GM18507 (cell line): ENCODE measurements at places on chromosomes 7 and 10.

DNA sequence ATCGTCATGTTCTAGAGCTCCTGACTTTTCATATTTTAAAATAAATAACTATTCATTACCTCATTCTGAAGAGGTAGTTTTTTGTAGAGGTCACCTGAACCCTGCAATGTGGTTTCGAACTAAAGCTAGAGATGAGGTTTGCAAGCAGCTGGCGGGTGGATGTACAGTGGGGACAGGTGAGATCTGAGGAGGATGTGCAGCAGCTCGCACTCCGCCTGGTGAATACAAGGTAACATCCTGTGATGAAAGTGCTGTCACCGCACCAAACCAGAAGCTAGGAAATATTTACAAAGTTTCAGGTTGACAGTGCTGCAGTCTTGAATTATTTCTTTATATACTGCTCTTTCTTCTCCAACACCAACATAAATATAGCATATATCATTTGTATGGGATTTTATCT is 26.5 kb downstream of the NDUFB2 start:
- DNase-seq, result no peak

DNA sequence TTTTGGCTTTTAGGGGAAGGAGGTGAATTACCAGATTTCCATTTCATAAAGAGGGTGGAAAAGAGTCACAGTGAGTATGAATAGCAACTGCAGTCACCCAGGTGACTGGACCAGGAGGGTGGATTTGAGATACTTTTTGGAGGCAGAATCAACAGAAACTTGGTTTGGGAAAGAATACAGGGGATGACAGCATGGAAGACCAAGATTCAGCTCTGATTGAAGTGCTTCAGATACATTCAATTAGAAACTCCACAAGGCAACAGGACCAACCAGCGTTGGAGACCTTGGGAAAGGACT is 83.0 kb downstream of the SGMS1 start:
- DNase-seq, result no peak

- DNase-seq, result no peak
Measured at GRCh38 chr10:30434273-30435072, 489 bp downstream of the MAP3K8 start.

- no peak for DNase-seq
Measured at GRCh38 chr10:88389456-88389855, 193.7 kb downstream of the RNLS start.

GRCh38 chr7:36291387-36292316 is 98.0 kb upstream of the ANLN start:
- peak; percentile 57 for DNase-seq

DNA sequence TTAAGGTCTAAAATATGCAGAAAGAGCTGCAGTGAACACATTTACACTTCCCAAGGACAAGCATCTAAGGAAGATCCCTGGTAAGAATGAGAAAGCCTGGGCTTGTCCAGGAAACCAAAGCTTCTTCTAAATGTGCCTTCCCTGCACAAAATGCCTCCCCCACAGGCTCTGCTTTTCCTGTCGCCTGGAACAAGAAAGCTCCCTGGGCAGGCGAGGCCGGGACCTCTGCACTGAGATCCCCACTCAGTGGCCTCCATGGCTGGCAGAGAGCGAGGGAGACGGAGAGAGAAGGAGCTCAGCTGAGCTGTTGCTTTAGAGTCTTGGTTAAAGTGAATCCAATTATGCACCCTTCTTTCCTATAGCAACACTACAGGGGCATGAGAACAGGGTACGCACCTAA is 75.6 kb downstream of the AMZ1 start:
- no peak for DNase-seq

DNA sequence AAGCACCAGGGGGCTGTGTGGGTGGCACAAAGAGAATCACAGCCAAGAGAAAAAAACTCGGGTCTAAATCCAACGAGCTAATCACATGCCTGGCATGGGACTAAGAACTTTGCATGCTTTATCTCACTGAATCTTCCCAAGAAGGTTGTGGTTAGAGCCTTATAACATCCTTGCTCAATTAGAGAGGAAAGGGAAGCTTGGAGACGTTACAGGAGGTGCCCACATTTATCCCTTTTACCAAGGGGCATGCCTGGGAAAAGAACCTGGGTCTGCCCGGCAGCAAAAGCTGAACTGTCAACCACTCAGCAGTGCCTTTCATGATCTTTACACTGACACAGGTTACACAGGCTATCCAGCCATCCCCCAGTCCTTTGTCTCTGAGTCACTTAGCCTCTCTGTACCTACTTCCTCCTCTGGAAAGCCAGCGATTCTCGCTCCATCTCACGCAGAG is 190.1 kb downstream of the PRPF18 start:
- no peak for DNase-seq

GRCh38 chr7:135406918-135407317 is 103.0 kb downstream of the CNOT4 start:
- DNase-seq, result no peak

GRCh38 chr10:22339761-22340328 is 5.5 kb upstream of the SPAG6 start:
- no peak for DNase-seq

- no peak for DNase-seq
Measured at GRCh38 chr10:24695452-24695851, 28.2 kb downstream of the ARHGAP21 start.

DNA sequence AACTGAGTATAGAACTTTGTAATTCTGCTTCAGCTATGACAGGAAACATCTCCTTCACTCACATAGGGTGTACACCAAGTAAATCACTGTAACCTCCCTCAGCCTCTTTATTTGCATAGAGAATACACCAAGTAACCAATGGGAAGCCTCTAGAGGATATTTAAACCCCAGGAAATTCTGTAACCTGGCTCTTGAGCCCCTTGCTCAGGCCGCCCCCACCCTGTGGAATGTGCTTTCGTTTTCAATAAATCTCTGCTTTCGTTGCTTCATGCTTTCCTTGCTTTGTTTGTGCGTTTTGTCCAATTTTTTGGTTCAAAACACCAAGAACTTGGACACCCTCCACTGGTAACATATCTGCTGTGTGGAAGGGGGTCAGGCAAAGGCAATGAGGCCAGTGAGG is 60.2 kb downstream of the CLRN3 start:
- DNase-seq, result no peak

DNA sequence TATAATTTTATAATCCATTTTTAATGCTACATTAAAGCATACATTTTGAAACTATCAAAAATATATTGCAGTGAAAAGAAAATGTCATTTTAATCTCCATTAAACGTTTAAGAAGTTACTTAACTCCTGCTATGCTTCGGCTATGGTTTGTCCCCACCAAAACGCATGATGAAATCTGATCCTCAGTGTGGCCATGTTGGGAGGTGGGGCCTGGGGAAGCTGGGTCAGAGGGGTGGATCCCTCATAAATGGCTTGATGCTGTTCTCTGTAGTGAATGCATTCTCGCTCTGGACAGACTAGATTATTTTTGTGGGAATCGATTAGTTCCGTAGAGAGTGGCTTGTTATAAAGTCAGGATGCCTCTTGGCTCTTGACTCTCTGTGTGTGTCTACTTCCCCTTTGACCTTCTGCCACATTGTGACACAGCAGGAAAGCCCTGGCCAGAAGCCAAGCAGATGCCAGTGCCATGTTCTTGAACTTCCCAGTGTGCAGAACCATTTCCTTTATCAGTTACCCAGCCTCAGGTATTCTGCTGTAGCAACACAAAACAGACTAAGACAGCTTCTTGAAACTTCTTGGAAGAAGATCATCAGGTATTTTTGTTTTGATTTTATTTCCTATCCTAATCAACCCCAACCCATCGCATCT is 77.8 kb downstream of the TCERG1L start:
- no peak for DNase-seq

DNA sequence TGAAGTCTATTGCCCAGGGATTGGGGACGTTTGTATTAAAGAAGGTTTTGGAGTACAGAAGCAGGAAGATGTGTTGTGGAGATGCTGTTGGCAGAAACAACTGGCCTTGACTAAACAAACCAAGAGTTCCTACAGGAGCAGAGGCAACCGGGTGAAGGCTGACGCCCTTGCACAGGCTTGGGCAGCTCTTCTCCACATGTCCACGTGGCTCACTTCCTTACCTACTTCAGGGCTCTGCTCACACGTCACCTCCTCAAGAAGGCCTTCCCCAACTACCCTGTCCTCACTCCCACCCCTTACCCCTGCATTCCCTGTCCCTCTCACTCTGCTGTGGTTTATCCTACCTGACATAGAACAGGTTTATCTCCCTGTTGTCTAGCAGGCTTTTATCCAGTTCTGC is 59.9 kb upstream of the JAZF1 start:
- DNase-seq, result no peak

GRCh38 chr10:127648885-127649284 is 88.1 kb upstream of the FOXI2 start:
- DNase-seq, result no peak

DNA sequence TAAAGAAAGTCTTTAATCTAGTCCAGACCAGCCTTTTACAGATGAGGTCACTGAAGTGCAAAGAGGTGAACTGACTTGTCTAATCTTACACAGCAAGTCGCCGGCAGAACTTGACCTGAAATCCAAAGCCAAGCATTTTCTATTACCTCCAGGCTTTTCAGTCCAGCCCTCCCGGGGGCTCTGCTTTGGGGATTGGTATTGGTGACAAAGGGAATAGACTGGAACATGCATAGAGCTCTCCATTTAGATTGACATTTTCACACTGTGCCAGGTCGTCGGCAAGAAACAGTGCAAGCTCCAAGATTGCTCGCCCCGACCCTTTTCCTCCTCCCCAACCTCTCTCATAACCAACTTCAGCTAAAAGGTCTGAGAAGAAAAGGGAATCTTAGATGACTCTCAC is 42.2 kb upstream of the MTPAP start:
- DNase-seq, result no peak

DNA sequence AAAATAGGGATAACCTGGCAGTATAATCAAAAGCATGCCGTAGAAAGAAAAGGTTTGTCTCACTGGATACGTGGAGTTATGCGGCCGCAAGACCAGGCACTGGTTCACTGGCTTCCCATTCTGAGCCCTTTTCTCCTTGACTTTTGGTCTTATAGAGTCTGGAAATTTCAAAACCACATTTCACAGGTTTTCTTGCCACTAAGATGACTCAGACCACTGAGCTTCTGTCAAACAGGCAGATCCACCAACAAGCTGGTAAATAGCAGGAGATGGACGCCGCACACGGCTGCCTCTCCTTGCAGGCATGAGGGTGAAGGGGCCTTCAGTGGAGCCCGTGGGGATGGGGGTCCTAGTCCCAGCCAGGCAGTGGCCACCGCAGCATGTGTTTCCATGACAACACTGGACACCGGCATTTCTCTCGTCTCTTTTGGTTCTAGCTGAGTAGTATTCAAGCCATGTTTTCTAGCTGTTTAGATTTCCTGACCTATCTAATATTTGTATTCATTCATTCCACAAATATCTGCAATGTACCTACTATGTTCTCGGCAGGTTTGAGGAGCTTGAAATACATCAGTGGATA is 55.5 kb downstream of the KLF6 start:
- no peak for DNase-seq

- no peak for DNase-seq
Measured at GRCh38 chr10:69335063-69335587, 56.8 kb downstream of the HK1 start.

GRCh38 chr10:130038611-130039109 is 72.0 kb downstream of the C10orf143 start:
- no peak for DNase-seq

GRCh38 chr7:127546313-127546712 is 39.1 kb downstream of the GCC1 start:
- no peak for DNase-seq

GRCh38 chr7:4842319-4843064 is 19.3 kb downstream of the PAPOLB start:
- DNase-seq, result no peak

- no peak for DNase-seq
Measured at GRCh38 chr10:17808971-17809841, at the start of gene MRC1. Gene MRC1 (plus strand): TSS chr10:17809348. CDS start chr10:17809466, 118 bp downstream.

DNA sequence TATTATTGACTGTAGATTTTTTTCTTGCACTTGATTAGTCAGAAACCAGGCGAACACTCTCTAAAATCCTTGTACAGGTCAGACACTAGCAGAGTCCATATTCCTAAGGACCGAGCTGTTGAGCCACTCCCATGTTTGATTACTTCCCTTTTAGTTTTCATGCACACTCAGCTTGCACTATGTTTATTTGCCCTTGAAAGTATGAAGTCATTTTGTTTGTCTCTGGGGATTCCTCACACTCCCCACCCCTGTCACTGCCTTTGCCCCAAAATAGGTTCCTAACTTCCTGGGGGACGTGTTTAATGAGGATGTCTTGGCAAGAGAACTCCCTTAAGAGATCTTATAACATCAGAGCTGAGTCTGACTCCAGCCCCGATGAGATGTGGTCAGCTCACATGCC is 182.1 kb downstream of the EVX1 start:
- DNase-seq, result no peak

DNA sequence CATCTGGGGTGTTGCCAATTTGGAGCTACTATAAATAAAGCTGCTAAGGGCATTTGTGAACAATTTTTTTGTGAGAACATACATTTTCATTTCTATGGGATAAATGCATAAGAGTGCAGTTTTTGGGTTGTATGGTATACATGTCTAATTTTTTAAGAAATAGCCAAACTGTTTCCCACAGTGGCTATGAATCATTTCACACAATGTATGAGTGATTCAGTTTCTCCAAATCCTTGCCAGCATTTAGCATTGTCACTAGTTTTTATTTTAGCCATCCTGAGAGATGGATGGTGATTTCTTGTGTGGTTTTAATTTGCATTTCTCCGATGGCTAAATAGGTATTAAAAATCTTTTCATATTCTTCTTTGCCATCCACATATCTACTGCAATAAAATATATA is 105.3 kb downstream of the AMPH start:
- no peak for DNase-seq

DNA sequence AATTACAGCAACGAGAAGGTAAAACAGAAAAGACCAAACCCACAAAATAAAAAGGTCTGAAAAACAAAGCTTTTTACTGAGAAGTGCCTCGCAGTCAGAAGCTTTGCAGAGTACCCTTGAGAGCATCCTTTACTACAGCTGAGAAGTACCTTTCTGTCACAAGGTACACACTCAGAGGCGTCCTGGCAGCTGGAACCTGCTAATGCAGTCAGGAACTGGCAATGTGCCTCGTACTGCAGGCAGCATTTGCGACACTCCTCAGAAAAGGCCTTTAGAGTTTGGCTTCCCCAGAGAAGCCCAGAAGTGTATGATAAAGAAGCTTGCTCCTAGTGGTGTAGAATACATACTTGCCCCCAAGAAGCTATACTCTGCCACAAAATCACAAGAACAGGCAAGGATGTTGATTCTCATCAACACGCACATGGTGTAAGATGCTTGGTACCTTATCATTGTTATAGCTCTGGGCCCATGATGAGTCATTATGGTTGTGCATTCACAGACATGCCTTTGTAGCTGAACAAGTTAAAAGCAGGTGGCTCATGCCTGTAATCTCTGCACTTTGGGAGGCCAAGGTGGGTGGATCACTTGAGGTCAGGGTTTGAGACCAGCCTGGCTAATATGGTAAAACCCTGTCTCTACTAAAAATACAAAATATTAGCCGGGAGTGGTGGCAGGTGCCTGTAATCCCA is 2.0 kb upstream of the GTPBP4 start:
- DNase-seq, result no peak

- no peak for DNase-seq
Measured at GRCh38 chr10:44458671-44459413, 73.9 kb upstream of the CXCL12 start.

GRCh38 chr10:93413252-93413689 is 68.9 kb downstream of the MYOF start:
- DNase-seq, result no peak
